ENCODE measurements at places on chromosomes 6 and 20.

- no peak for DNase-seq
Measured at GRCh38 chr20:14878676-14879019, 541.2 kb upstream of the FLRT3 start.

- DNase-seq = no peak
Measured at GRCh38 chr6:147065786-147066185, 138.4 kb upstream of the STXBP5 start.

DNA sequence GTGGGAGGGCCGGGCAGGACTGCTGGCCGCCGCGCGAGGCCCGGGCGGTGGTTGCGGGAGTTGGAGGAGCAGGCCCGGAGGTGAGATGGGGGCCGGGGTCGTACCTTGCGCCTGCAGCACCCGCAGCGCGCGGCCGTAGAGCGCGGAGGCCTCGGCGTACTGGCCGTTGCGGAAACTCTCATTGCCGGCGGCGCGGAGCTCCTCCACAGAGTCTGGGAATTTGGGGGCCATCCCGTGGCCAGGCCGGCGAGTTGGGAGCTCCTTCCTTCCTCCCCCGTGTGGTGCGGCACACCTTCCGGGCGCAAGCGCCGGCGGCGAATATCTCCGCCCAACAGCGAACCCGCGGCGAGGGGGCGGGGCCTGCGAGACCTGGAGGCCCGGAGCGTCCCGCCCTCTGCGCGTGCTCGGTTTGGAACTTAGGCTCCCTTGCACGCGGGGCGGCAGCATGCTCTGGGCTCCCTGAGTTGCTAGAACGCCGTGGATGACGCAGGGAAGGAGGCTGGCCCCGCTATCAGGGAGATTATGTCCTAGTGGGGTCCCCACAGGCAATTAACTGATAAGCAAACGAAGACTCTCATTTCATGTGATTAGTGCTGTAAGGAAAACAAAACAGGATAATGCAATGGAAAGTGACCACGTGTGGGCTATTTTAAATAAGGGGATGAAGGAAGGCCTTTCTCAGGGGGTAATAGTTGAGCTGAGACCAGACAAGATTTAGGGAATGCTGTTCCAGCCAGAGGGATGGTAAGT lies at the start of gene TOMM34:
TSS of gene TOMM34 (minus strand) at position 295 of the 750 bp plus-strand sequence. CDS start at position 231, 64 bp downstream.
- peak; percentile 97 for DNase-seq

- peak; percentile 34 for DNase-seq
Measured at GRCh38 chr6:56938649-56939191, 16.2 kb upstream of the BEND6 start.

Measured in stimulated activated CD4-positive, alpha-beta T cell treated with anti-CD3 and anti-CD28 coated beads, Interleukin-4, amount 100 ng/mL, for 24 hours (primary cell).